Naive thymus-derived CD8-positive, alpha-beta T cell (primary cell): ENCODE measurements at places on chromosomes 12 and 14. TPM values are rescaled to one million over a fixed set of nuclear protein-coding genes. Genes with fewer than 3 reads are reported as not detected.
A peak's percentile ranks its signal among the peaks of the same experiment; 100 is the strongest.

DNA sequence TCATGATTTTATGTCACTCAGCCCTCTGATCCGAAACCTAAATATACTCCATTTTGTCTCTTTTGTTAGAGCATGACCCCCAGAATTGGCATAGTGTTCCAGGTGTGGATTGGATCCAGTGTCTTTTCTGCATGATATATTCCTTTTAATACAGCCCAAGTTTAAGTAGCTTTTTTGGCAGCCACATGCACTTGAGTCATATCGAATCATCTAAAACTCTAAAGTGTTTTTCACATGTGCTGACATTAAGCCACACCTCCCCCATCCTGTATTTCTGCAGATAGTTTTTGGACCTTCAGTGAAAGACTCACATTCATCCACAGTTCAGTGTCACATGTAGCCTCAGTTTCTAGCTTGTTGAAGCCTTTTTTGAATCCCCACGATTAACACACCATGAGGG, 30.6 kb downstream of the BORCS5 start:
- H3K27me3 ChIP-seq, result no peaks in the 10 kb centered on the region
- peaks cover 16% of the 10 kb centered on the region for H3K36me3 ChIP-seq
- no peak for DNase-seq
- H3K27ac ChIP-seq, result no peak overlapping the region
- no peak overlapping the region for H3K4me3 ChIP-seq

GRCh38 chr12:47216150-47216677, 136.5 kb upstream of the AMIGO2 start:
- peak; percentile 68 for DNase-seq
- peak overlapping the region; percentile 96 for H3K4me3 ChIP-seq
- H3K27me3 ChIP-seq, result no peaks in the 10 kb centered on the region
- peak overlapping the region; percentile 93 for H3K27ac ChIP-seq
- peaks cover 9% of the 10 kb centered on the region for H3K4me1 ChIP-seq
- peaks cover 43% of the 10 kb centered on the region for H3K36me3 ChIP-seq

Gene REM2
- polyA plus RNA-seq, result 0.72 TPM

DNA sequence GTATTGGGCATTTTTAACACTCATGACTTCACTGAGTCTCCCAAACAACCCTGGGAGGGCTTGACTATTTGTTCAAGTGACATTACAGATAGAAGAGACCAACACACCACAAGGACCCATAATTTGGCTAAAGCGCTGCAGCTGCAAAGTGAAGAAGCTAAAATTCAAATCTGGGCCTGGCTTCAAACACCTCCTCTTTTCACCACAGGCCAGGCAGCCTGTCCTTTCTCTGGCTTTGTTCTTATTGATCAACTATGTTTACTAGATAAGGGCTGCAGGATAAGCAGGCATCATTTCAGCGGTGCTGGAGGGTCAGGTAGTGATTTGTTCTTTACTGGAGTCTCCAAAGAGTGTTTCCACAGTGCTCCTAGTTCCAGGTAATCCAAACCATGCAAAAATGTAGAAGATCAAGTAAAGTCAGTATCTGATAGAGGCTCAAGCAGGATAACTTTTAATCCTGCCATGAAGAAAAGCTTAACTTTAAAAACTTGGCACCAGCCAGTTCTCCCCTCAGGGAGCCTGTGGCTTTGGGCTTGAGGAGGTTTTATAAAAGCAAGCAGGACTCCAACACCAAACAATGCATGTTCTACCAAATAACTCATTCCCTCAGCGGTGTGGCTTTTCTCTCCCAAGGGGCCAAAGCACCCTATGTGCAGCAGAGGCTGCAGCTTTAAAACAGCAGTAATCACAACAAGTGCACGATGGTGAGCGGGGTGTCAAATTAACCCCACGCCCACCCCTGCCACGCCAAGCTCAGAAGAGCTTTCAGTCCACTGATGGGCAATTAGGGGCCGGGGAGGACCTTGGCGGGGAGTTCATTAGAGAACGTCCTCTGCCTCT, 16.8 kb downstream of the CLMN start:
- H3K27me3 ChIP-seq, result peaks cover 8% of the 10 kb centered on the region
- no peak for DNase-seq
- no peaks in the 10 kb centered on the region for H3K36me3 ChIP-seq
- H3K4me3 ChIP-seq, result no peak overlapping the region
- no peaks in the 10 kb centered on the region for H3K4me1 ChIP-seq

Gene SSPN
- not detected for polyA plus RNA-seq

DNA sequence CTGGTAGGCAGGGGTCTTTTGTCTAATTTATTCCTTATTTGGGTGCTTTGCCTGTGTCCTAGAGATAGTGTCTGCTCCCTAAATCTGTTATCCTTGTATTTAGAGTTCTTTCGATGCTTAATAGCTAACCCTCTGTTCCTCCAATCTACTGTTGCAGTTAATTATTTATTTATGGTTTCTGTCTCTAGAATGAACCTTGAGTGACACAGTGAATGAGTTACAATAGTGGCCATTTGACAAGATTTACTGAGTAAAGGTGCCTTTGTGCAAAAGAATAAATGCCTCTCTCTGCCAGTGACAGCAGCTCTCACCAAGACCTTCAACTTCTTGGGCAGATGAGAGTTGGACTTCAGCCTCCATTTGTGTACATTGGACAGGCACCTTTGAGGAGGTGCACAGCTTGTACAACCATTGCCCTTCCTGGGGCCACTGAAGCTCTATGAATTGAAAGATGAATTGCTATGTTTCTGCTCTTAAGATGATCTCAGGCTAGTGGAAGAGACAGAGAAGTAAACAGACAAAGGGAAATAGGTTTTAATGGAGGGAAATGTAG, 165.9 kb downstream of the DERA start:
- peaks cover 7% of the 10 kb centered on the region for H3K27me3 ChIP-seq
- H3K27ac ChIP-seq, result no peak overlapping the region
- no peak overlapping the region for H3K4me3 ChIP-seq

DNA sequence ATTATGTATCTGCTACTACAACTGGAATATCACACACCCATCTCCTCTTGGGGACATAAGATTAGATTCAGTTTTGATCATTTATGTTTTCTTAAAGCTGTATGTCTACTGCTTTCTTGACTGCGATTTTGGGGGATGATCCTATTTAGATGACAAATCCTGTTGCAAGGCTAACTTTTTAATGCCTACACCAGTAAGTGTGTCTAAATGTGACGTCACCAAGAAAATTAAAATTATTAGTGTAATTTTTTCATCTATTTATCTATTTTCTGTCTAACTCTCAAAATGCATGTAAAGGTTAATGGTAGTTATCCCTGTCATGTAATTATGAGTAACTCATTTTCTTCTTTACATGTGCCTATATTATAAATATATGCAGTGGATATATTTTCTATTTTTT, 170.9 kb upstream of the PPFIA2 start:
- no peak overlapping the region for H3K27ac ChIP-seq
- no peaks in the 10 kb centered on the region for H3K4me1 ChIP-seq
- peaks cover 1% of the 10 kb centered on the region for H3K36me3 ChIP-seq
- no peaks in the 10 kb centered on the region for H3K27me3 ChIP-seq
- DNase-seq, result no peak
- no peak overlapping the region for H3K4me3 ChIP-seq

Gene PIANP
- not detected for polyA plus RNA-seq

GRCh38 chr12:256958-257357, 5.7 kb downstream of the SLC6A13 start:
- H3K36me3 ChIP-seq, result no peaks in the 10 kb centered on the region
- H3K4me3 ChIP-seq, result no peak overlapping the region
- H3K4me1 ChIP-seq, result no peaks in the 10 kb centered on the region
- H3K27me3 ChIP-seq, result peaks cover 45% of the 10 kb centered on the region
- no peak overlapping the region for H3K27ac ChIP-seq
